ENCODE measurements at places on chromosomes 1 and 21.
A peak's percentile ranks its signal among the peaks of the same experiment; 100 is the strongest.

- peak; percentile 19 for DNase-seq
These were observed 130.0 kb upstream of the KCNJ15 start for GRCh38 chr21:38126666-38127303.

DNA sequence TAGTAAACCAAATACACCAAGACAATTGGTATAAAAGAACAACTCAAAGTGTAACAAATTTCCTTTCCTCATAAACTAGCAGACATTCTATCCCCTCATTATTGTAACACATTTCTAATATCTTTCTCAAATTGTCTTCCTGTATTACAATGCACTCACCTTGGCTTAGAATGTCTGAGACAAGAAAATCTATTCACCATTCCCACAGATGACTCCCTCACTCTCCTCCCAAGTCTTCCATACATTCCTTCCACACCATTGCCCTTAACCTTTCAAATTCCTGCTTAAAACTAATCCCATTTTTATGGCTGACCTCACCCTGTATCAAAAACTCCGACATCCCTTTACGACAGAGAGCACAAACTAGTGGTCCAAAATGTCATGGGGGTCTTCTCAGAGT is 56.0 kb downstream of the LTN1 start:
- DNase-seq = no peak

DNA sequence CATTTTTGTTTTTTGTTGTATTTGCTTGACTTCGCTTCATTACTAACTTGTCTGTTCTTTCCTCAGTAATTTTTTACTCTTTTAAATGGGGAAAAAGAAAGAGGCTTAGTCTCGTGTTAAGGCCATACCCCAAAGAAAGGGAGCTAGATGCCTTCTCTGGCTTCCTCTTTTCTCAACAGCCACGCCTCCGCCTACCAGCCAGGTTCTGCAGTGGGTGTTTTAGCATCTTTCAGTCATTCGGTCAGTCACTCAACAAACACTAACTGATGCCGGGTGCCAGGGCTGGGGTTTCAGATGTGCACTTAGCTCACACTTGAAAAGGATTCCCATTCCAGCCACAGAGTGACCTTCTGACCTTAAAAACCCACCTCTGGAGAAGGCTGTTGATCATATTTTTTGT is 46.3 kb upstream of the VAV3 start:
- DNase-seq = no peak

DNA sequence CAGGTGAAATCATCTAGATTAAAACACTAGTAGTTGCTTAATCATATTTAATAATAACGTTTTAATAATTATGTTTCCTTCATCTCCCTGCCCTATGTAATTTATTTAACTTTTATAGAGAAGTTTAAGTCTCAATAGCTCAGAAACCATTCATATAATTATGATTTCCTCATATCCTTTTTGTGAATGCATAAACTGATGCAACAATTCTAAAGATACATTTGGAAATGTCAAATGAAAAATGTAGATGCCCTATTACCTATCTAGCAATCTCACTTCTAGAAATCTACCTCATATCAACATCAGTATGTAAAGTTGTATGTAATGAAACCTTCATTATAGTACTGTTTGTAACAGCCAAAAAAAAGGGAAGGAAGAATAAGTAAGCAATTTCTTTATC is 10.5 kb downstream of the DRAM2 start:
- DNase-seq = no peak

- no peak for DNase-seq
These were observed 48.6 kb upstream of the COL11A1 start for GRCh38 chr1:103156966-103157365.

- DNase-seq = peak; percentile 91
These were observed 5.2 kb downstream of the TNFRSF18 start for GRCh38 chr1:1200876-1201810.

DNA sequence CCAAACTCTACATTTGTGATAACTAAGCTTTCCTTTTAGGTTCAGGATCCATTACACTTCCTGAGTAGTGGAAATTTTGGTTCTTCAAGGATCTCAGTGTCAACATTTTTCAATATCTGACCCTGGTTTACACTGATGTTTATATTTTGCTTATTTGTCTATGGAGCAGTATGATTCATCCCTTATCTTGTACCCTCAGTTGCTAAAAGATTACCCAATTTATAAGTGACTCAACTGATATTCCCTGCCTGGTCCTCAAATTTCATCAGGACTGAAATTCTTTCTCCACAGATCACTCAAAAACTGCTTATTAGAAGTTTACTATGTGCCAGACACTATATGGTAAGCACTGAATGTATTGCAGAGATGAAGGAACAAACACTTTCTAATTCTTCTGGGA is 139.1 kb upstream of the CHRM3 start:
- DNase-seq = no peak

- DNase-seq = no peak
These were observed 1201.1 kb upstream of the B3GALT2 start for GRCh38 chr1:194387531-194387930.

DNA sequence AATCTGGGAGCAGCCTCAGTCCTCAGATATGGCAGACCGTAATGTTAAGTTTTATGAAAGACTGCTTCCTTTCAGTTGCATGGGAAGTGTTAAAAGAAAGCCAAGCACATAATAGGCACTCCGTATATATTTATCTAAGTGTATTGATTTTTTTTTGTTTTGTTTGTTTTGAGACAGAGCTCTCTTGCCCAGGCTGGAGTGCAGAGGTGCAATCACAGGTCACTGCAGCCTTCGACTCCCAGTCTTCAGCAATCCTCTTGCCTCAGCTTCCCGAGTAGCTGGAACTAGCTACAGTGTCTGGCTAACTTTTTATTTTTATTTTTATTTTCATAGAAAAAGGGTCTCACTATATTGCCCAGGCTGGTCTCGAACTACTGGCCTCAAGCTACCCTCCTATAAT is 341.8 kb downstream of the USH2A start:
- no peak for DNase-seq

DNA sequence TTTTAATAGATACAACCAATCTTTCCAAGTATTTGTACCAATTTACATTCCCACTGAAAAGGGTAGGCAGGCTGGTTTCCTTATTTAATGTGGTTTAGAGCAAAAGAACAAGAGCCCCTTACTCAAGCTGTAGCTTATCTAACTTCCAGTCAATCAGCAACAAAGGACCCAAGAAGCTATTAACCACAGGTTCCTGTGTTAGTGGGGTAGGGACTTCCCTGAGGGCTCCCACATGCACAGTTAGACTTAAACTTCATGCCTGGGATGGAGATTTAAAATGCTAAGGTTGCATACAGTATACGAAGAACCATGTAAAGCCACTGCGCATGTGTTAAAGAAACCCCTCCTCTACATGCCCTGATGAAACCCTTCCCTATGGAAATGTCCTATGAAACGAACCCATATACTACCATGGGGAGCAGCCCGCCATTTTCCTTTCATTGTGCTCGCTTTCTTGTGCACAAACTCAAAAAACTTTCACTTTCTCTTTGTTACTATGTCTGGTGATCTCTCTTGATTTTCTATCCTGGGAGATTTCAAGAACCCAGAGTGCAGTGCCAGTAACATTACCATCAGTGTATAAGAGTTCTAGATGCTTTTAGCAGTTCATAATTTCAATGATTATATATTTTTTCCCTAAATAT is 23.3 kb upstream of the ST6GALNAC5 start:
- DNase-seq = peak; percentile 13

DNA sequence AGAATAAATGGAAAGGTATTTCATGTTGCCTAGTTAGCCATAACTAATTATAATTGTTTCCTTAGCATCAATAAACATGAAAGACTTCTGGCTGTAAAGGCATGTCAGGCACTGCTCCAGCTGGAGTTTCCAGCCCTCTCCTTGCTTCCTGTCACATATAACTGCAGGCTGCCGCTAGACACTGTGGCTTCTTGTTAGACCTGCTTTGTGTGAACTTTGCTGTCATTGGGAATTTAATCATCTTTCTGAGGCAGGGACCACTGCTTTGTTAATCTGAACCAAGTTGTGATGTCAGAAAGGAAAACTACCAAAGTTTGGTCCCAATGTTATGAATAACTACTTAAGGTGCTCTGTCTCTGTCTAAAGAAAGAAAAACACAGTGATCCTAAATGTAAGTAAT is 90.3 kb upstream of the DUSP10 start:
- DNase-seq = no peak

DNA sequence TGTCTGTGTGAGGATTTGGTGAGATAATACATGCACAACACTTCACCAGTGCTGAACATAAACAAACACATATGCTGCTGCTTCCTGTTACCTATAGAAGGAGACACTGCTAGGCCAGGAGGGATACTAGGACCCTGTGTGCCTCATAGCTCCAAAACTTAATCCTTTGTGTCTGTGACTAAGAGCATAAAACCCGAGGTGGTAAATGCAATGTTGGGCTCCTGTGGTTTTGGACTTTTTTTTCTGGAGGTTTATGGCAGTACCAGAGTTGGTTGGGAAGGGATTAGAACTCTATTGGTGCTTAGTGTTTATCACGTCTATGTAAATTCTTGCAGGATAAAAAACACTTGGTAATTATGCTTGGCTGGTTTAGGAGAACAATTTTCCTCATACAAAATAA is 122.9 kb downstream of the NUF2 start:
- DNase-seq = no peak

DNA sequence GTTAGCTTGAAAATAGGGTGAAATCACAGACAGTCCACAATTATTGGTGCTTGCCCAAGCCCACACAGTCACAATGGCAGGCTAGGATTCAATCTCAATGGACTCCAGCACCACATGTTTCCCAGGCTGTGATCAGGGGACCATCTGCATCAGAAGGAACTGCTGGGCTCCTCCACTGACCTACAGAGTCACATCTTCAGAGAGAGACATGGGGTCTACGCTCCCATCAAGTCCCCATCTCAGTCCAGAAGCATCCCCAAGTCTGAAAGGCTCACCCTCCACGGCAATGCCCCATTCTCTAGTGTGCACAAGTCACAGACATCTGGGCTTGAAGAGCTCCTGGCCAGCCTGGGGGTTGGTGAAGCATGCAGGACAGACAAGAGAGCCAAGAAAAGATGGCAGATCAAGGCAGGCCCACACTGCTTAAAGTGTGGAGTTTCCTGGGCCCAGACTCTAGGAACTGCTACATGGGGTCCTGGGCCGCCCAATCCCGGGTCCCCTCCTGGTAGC is 262.5 kb downstream of the NPHP4 start:
- no peak for DNase-seq

GRCh38 chr1:41662765-41663437 is 178.4 kb upstream of the EDN2 start:
- DNase-seq = no peak

- no peak for DNase-seq
These were observed 3.6 kb upstream of the SERBP1 start for GRCh38 chr1:67433837-67434236.

DNA sequence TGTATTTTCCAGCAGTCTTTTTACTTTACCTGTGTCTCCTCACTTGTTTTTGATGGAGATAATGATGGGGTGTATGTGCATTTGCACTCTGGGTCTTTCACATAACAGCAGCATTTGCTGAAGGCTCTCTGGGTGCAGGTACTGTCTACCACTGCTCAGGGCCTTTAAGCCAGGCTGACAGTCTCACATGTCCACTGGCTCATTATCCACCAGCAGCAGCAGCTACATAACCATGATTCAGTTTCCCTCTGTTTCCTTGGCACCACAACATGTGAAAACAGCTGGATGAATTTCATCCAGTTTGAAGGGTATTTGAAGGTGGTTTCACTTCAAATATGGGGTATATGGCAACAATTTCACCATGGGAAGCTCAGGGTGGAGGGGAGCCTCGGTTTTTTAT is 41.2 kb upstream of the ROR1 start:
- DNase-seq = no peak

- DNase-seq = no peak
These were observed 1074.3 kb downstream of the TTLL7 start for GRCh38 chr1:82924666-82925065.

GRCh38 chr1:55210990-55211801 is 4.0 kb downstream of the USP24 start:
- DNase-seq = no peak

GRCh38 chr1:192588546-192588945 is 13.0 kb downstream of the RGS1 start:
- DNase-seq = no peak

- no peak for DNase-seq
These were observed 17.7 kb downstream of the DHCR24 start for GRCh38 chr1:54869173-54869851.

GRCh38 chr1:17700945-17701810 is 54.0 kb upstream of the ACTL8 start:
- DNase-seq = no peak

DNA sequence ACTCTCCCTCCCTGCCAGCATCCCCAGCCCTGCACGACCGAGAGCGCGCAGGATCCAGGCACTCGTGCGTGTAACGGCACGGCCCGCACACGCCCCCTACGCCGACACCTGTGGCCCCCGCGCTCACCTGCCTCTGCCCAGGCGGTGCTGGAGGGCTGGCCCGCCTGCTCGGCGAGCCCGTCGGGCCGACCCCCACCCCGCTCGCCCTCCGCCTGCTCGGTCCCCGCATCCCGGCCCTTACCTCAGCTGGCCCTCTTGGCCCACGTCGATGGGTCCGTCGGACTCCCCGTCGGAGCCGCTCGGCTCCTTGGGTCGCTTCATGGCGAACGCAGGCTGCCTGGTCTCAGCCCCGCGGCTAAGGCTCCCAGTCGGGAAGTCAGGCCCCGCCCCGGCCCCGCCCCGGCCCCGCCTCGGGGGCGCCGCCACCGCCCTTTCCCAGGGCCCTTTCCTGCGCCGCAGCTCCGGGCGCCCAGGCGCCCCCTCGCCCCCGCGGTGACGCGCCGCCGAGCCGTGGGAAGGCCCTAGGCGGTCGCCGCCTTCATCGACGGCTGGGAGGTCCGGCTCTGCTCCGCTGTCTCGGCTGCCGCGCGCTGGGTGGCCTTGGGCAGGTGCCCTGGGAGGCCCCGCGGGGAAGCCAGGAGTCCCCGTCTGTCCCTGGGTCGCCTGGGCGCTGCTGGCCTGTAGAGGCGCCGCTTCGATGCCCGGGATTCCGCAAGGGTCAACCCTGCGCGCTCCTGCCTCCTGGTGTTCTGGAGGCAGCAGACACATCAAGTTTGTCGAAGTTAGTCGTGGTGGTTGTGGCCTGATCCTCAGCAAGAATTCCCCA is at the start of gene HEYL:
TSS of gene HEYL (minus strand) at position 339 of the 826 bp plus-strand sequence. CDS start at position 321, 18 bp downstream.
- DNase-seq = peak; percentile 62

GRCh38 chr1:11885916-11886315 is 27.2 kb upstream of the NPPB start:
- no peak for DNase-seq

DNA sequence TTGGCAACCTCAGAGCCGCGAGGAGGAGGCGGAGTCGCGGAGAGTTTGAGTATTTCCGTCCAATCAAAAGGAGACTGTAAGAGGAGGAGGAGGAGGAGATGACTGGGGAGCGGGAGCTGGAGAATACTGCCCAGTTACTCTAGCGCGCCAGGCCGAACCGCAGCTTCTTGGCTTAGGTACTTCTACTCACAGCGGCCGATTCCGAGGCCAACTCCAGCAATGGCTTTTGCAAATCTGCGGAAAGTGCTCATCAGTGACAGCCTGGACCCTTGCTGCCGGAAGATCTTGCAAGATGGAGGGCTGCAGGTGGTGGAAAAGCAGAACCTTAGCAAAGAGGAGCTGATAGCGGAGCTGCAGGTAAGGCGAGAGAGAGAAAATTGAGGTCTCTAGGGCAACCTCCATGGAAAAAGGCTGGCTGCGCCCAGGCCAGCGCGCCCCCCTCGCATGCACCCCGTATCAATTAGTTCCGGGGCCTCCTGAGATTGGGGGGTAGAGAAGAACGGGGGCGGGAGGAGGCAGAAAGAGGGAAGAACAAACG is at the start of gene PHGDH:
TSS of gene PHGDH (plus strand) at position 131 of the 538 bp plus-strand sequence. CDS start at position 220, 89 bp downstream.
- DNase-seq = peak; percentile 26
